ENCODE measurements at places on chromosomes 1 and 21.

- no peak overlapping the region for H3K27ac ChIP-seq
- no peaks in the 10 kb centered on the region for H3K27me3 ChIP-seq
- H3K4me3 ChIP-seq, result no peak overlapping the region
Observed at GRCh38 chr1:229227298-229227919, 43.5 kb upstream of the RAB4A start.

- no peak for DNase-seq
- H3K27me3 ChIP-seq, result no peaks in the 10 kb centered on the region
- H3K4me1 ChIP-seq, result peaks cover 4% of the 10 kb centered on the region
- H3K4me3 ChIP-seq, result no peak overlapping the region
Observed at GRCh38 chr1:207397525-207397926, 56.6 kb upstream of the CR2 start.

GRCh38 chr1:175163702-175164101 lies 28.9 kb downstream of the KIAA0040 start:
- H3K27ac ChIP-seq, result no peak overlapping the region
- H3K27me3 ChIP-seq, result no peaks in the 10 kb centered on the region
- DNase-seq, result no peak
- peaks cover 4% of the 10 kb centered on the region for H3K4me1 ChIP-seq
- H3K4me3 ChIP-seq, result no peak overlapping the region
- H3K36me3 ChIP-seq, result peaks cover 22% of the 10 kb centered on the region

DNA sequence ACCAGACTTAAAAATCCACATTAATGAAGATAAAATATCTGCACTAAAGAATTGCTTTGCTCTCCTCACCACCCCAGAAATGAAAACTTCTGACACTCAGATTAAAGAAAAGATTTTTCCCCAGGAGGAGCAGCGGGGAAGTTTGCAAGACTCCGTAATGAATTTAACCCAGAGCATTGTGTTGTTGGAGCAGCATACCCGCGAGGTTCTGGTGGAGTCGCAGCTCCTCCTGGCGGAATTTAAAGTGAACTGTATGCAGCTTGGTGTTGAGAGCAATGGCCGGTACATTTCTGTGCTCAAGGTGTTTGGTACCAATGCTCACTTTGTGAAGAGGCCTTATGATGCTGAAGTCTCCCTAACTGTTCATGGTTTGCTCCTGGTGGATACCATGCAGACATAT lies 46.4 kb downstream of the VPS13D start:
- peak; percentile 9 for DNase-seq
- no peak overlapping the region for H3K4me3 ChIP-seq
- H3K27ac ChIP-seq, result no peak overlapping the region
- H3K4me1 ChIP-seq, result no peaks in the 10 kb centered on the region

DNA sequence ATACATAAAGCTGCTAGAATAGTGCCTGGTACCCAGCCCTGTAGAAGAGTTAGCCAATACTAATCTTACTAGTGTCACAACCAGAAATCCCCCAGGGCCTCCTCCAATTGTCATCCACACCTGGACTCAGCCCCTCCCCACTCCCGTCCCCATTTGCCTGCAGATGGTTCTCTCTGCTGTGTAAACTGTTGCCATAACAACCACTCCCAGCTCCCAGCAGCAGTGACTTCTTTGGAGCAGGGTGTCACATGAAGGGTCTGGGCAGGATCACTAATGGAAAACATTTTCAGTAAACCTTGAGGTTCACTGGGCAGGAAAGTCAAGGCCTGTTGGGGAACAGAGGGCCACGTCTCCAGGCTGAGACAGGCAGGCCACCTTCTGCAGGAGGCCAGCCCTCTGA lies 126.0 kb upstream of the IPO9 start:
- no peak overlapping the region for H3K4me3 ChIP-seq
- H3K36me3 ChIP-seq, result no peaks in the 10 kb centered on the region
- no peaks in the 10 kb centered on the region for H3K27me3 ChIP-seq
- no peaks in the 10 kb centered on the region for H3K4me1 ChIP-seq

DNA sequence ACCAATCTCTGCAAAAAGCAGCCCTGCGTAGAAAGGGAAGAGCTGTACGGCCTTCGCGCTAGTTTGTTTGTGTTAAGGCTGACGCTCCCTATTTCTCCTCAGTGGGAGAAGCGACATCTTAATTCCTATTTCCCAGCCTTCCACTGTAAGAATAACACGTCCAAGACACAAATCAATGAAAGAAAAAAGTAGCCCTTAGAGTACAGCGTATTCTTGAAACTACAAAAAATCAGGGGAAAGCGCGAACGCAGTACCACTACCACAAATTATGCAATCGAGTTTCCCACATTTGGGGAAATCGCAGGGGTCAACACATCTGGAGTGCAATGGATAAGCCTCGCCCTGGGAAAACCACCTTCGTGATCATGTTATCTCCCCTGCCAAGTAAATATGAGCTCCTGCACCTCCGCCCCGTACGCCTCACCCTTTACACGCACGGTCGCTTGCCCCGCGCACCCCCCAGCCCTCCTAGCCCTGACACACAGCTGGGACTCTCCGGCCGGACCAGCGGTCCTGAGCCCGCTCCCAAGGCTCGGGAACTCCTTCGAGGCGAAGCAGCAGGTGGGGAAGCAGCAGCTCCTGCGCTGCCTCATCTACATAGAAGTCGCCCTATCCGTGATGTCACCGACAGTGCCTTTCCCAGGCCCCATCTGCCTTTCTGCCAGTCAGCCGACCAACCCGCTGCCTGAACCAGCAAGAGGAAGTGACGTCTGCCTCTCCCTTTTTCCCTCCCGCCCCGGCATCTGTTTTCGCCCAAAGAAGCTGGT lies 94.7 kb downstream of the PPIAL4G start:
- peak overlapping the region; percentile 76 for H3K4me3 ChIP-seq
- no peaks in the 10 kb centered on the region for H3K36me3 ChIP-seq
- H3K27me3 ChIP-seq, result no peaks in the 10 kb centered on the region
- peak overlapping the region; percentile 99 for H3K27ac ChIP-seq

DNA sequence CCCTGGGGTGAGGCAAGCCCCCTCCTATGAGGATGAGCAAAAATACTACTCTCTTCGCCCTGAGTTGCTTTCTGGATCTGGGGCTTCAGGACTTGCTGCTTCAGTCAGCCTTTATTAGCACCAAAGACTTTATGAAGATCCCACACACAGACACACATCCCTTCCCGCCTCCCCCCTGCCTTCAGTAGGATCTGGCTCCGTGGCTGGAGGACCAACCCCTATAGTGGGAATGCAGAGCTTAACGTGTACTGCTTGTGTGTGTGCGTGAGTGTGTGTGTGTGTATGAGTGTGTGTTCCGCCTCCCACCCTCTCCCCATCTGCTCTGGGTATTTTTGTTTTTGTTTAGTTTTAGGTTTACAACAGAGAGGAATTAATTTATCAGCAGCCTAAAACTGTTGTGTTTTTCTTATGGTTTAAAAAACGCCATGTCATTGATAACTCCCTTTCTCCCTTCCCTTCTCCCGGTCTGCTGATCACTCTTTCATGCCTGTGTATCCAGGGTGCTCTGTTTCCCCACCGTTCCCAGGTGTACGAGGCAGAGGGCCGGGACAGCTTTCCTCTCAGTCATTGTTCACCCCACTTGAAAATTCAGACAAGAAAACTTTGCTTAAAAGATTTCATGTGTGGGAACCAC lies 27.5 kb upstream of the ZFP69B start:
- peaks cover 73% of the 10 kb centered on the region for H3K36me3 ChIP-seq
- peaks cover 11% of the 10 kb centered on the region for H3K4me1 ChIP-seq
- no peak overlapping the region for H3K4me3 ChIP-seq
- H3K27me3 ChIP-seq, result no peaks in the 10 kb centered on the region
- no peak for DNase-seq
- H3K27ac ChIP-seq, result peak overlapping the region; percentile 8

Data from activated CD4-positive, alpha-beta T cell treated with anti-CD3 and anti-CD28 coated beads for 36 hours (primary cell).